ENCODE measurements at places on chromosomes 13 and 19.

DNA sequence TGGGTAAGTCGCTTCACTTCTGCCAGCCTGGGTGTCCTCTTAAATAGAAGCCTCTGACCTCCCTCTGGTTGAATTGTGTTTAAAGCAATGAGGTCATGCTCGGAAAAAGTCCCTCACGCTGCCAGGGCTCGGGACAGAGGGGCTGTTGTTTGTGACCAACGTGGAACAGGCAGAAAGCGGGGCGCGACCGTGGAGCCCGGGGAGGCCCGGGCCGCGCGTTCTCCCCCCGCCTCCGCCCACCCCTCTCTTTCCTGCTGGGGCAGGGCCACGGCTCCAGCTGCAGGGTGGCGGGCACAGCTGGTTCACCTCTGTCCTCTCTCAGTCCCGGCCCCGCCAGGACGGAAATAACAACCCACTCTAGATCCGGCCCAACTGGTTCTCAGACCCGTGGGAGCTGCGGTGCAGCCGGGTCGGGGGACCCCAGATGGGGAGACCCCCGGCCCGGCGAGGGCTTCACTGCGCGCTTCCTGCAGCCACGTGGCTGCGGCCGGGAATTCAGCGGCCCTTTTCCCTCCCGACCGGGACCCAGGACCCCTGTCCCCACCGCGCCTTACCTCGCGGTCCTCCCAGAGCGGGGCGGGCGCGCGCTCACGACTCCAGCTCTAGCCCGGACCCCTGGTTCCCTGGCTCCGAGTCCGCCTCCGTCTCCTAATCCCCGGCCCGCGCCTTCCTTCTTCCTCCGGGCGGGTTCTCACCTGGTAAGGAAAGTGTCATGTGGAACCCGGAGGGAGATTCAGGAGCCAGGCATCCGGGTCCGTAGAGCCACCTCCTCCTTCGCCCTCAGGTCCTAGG, 1.9 kb downstream of the CDC42EP5 start:
- no peak for DNase-seq

DNA sequence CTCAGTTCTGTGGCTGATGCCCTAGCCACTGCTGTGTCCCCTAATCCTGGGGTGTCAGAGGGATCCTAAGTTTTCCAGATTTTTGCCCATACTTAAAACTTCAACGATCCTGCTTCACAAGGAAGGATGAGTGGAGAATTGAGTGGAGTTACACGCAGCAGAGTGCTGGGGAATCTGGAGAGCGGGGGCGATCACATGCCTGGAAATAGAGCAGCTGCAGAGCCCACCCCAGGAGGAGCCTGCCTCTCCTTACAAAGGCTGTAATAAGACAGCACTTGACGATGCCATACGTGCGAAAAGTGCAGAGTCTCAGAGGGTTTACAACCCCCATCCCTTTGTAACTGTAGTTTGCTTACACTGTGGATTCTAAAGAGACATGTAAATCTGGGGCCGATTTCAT, 40.6 kb downstream of the SUGP2 start:
- no peak for DNase-seq

GRCh38 chr13:24161010-24161775, 673 bp downstream of the SPATA13 start:
- peak; percentile 64 for DNase-seq

DNA sequence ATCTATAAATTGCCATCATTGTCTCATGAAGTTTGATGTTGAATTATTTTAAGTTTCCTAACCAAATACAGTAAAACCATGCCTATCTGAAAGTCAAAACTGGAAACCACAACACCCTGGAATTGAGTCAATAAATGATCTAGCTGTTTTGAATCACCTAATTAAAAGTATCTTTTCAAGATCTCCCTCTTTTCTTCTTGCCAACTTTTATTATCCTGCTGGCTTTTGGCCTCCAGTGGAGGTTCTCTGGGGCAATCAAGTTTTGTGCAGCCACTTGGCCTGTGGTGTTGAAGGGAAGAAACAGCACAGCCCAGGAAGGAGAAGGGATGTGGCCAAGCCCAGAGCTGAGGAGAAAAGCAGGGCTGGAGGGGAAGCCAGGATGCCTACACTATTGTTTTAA, 255.4 kb downstream of the COG6 start:
- DNase-seq = peak; percentile 59

DNA sequence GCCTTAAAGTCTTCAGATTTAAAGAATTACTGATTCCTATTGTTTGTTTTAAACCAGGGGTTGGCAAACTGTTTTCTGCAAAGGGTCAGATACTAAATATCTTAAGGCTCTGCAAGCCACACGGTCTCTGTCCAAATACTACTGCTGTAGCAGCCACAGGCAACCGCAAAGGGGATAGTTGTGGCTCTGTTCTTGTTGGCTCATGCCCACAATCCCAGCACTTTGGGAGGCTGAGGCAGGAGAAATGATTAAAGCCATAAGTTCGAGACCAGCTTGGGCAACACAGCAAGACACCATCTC, 22.4 kb downstream of the RANBP3 start:
- DNase-seq = no peak

DNA sequence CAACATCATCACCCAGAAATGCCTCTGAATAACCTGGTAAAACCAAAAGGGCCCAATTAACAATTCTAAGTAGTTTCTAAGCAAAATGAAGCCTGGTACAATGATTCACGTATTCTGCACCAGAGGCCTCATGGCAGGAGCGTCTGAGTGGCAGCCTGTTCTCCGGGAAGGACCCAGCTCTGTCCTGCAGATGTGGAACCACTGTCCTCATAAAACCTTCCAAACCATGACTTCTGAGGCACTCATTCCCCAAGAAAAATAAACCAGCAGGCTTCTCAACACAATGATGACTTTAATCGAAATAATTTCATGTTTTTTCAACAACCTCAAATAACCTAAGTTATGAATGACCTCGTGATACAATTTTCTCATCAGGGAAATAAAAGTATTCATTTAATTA, 89.9 kb downstream of the STK24 start:
- DNase-seq = no peak

GRCh38 chr13:80157261-80157932, 183.5 kb downstream of the SPRY2 start:
- DNase-seq = no peak

GRCh38 chr19:33000510-33000909, 28.5 kb downstream of the FAAP24 start:
- DNase-seq = no peak

DNA sequence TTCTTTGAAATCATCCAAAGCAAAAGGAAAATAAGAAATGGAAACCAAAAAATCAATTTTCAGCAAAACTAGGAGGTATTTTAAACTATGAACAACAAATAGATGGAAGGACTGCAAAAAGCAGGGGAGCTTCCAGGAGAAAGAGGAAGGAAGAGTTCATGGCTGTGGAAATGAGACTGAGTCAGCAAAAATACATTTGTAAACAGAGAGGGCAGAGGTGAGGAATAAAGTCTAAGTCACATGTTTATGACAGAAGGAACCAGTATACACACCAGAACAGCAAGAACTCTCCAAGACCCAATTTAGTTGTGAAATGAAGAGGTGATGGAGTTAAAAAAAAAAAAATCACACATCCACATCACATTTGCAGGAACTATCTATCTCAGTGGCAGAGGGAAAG, 69.6 kb downstream of the RNASEH2B start:
- DNase-seq = no peak

DNA sequence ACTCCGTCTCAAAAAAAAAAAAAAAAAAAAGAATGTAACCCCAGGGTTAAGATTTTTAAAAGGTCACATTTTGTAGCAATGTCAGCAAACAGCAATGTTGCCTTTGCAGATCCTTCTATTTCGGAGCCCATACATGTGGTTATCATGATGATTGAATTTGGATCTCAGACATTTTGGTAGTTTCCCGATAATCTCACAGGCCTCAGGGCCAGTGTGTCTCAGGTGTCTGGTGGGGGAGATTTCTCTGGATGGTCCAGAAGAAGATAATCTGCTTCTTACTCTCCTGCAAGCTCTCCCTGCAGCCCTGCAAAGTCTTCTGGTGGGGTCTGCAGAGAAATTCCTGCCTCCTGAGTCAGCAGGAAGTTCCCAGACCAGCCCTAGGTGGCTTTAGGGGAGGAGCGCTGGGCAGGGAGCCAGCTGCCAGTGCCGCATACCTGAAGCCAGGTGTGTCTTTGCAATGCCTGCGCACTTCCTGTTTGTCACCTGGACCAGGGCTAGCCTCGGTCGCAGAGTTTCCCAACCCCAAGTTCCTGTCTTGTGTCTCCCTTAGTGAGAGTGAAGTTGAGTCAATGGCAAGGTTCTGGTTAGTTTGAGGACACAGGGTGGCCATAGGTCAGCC, 1.4 kb downstream of the SH2D3A start:
- no peak for DNase-seq

DNA sequence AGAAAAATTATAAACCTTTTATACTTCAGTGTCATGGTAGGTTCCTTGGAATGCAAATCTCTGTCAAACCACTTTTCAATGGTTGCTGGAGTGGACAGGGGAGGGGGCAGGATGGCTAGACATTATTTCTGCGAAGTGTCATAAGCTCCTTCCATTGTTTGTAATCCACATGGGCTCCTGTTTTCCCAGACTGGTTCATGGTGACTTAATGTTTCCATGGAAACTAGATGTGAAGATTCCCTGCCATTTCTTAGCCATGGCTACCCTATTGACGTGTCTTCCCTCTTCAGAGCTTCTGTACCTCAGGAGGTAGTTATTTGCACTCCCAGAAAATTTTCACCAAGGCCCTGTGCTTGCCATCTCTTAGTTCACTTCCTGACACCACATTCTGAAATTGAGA, 95.3 kb downstream of the UFM1 start:
- DNase-seq = no peak

DNA sequence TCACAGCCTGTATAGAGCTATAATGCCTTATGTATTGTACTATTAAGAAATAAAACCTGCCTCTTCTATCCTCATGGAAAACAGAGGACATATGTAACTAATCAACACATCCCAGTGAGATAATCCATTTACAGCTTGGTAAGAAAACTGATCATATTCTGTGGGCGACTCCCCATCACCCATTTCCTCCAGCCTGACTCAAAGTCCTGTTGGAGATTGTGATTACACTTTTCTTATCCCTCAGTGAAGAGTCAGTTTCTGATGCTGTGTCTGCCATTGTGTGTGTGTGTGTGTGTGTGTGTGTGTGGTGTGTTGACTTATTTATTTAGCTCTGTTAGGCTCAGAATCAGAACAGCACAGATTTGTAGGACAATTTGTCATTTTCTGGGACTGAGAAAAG, 212.8 kb downstream of the FGF9 start:
- no peak for DNase-seq

DNA sequence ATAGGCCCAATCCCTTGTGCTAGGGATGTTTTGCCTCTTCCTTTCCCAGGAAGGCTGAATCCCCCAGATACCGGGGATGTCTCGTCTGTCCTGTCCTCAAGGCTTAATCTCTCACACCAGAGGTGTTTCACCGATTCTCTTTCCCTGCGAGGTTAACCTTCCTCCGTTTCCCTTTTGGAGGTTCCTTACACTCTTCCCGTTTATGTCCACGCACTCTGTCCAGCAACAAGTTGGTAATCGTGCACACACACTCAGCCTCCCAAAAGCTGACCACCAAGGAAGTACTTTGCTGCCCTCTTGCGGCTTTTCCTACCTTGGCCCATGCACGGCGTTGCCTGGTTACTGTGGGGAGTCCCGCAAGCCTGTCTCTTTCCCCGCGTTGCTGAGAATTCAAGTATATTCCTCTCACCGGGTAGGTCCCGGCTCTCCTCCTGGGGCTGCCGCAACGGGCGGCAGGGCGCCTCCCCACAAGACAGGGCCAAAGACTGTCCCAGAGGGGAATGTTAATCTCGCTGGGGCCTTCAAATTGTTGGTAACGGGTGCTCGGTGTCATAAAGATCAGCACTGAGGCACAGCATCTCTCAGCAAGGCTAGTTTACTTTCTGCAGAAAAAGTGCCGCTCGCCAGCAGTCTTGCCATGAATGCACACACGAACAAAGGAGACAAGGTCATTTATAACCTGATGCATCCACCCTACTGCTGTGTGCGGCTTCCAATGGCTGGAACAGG, 36.7 kb upstream of the CD177 start:
- DNase-seq = no peak

DNA sequence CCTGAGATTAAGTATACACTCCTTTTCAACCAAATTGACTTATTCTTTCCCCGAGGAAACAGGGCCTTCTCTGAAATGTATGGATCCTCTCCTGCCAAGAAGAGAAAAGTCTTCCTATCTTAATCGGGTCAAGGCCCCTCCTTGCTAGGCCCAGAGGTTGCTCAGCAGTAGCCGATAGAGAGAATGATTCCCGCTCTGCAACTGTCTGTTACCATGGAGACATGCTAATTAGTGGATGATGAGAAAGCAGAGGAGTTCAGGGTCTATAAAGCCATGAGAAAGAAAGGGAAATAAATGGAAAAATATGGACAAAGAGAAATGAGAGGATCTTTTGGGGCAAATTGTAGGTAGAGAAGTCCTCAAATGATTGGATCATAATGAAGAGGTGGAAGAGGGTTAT, 103.5 kb downstream of the POU4F1 start:
- no peak for DNase-seq

DNA sequence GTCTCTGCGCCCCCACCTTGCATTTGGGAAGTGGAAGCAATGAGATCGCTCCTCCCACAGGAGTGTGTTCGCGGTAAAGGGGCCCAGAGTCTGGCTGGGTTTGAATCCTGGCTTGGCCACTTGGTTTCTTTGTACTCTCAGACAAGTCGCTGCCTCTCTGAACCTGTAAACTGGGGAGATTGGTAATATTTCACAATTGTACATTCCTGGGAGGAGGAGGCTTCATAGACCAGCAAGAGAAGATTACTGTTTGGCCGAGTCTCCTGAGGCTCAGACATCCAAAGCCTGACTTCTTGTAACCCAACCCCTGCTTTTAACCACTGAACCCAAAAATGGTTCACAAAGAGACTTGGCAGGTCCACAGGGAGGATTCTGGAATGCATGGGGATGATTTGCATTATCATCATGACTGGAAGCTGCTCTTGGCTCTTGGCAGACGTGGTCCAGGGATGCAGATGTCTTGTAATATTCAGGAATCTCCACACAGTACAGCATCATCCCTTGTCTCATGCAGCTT, 13.6 kb upstream of the STRN4 start:
- DNase-seq = no peak

DNA sequence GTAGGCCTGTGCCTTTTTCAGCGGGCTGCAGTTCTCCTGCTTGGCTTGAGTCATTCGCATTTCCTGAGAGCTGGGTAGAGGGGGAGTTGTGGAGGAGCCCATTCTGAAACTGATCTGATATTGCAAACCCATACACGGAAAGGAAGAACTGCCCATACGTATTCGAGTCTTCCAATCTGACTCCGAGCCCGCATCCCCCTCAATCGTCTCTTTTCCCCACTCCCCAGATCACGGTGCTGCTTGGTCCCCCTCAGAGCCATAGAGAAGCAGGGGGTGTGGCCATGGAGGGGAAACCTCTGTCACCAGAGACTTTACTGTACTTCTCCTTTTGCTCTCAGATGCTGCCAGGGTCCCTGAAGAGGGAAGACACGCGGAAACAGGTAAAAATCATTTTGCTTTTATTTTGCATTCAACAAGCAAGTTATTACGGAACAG, at the start of gene CD22:
Gene CD22, plus strand, starts transcription at position 337 of the 435 bp plus-strand sequence. CDS start 2,854 bp downstream, outside the sequence.
- no peak for DNase-seq

Measured in ascending aorta (tissue), 2 donors.